ENCODE measurements at places on chromosomes 1 and 21.

DNA sequence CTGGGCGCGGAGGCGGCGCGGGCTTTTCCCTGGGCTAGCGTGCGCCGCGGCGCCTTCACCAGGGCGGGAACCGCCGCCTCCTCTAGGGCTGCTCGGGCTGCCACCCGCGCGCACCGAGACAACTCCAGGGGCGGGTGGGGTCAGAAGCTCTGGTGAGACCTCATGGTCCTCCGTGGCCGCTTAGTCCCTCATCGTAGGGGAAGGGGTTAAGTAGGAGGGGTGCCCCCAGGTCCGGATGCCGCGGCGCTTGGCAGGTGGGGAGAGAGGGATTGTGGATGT lies 559 bp downstream of the SERTAD4 start:
- DNase-seq = no peak

- no peak for DNase-seq
These were observed 27.8 kb downstream of the NTPCR start for GRCh38 chr1:232978091-232978634.

GRCh38 chr1:100481303-100481702 lies 56.6 kb upstream of the GPR88 start:
- no peak for DNase-seq

DNA sequence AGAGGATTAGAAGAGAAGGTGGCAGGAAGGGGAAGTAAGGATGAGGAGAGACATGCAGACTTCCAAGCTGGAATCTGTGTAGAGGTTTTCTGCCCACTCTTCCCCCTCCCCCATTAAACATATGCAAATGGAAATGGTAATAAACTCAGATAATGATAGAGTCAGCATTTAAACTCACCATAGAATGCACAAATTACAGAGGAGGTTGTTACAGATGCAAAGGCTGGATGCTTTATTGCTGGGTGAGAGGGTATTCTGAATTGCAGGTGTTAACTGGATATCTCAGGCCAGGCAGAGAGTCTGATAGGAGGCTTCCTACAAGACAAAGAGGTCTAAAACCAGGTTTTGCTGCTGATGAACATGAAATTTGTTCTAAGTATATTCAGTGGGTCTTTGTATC lies 372.5 kb downstream of the SEC16B start:
- no peak for DNase-seq

DNA sequence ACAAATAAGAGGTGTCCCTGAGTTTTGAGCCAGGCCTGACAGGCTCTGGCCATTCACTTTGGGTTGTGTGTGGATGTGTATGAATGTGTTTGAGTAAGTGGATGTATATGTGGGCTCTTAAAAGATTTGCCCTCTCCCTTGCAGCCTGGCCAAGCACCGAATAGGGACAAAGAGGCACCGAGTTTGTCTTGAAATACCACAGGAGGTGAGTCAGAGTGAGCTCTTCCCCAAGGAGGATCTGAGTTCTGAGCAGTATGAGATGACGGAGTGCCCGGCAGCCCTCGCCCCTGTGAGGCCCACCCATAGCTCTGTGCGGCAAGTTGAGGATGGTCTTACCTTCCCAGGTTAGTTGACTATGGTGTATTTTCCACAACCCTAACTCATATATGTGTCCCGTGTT lies 19.0 kb downstream of the KDM4A start:
- no peak for DNase-seq

DNA sequence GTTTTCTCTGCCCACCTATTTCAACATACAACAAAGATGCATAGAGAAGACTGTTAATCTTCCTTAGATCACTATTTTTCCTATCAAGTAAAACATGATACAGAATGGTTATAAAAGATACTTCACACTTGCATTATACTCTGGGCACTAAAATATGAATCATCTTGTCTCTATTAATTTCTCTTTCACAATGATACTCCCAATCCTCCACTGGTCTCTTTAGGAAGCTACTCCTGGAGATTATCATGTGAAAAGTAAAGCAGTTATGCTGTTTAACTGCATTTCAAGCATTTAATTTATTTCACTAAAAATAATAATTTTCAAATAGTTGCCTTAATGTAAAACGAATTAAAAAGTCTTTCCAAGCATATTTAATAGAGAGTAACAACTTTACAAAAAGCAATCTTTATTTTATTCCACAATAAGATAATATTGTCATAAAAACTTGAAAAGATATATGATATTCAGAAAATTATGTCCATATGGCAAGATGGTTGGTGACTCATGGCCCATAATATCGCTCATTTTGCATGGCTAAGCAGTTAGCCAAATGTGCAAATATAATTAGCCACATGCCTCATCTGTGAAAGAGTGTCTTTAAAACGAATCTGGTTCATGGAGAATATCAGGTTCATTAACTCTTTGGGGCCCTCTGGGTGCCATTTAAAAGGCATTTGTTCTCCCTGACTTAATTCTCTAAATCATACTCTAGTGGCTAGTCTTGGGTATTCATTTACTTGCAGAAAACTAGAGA lies 1569.0 kb upstream of the B3GALT2 start:
- DNase-seq = no peak

DNA sequence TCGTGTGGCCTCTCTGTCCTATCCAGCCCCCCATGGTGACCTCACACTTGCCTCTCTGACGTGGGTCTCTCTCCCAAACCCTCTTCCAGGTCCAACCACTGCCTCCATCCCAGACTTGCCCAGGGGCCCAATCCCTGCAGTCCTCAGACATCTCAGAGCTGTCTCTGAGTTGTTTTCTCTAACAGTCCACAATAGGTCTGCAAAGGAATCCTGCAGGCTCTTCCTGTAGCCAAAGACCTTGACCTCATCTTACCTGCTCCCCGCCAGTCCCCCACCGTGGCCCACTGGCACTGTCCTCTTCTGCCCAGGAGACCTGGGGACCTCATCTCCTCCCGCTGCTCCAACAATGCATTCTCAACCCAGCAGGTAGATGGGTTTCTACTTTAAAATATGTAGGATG lies 10.0 kb downstream of the RNF187 start:
- no peak for DNase-seq

- DNase-seq = no peak
These were observed 201.0 kb downstream of the LYPLAL1 start for GRCh38 chr1:219374636-219375035.

DNA sequence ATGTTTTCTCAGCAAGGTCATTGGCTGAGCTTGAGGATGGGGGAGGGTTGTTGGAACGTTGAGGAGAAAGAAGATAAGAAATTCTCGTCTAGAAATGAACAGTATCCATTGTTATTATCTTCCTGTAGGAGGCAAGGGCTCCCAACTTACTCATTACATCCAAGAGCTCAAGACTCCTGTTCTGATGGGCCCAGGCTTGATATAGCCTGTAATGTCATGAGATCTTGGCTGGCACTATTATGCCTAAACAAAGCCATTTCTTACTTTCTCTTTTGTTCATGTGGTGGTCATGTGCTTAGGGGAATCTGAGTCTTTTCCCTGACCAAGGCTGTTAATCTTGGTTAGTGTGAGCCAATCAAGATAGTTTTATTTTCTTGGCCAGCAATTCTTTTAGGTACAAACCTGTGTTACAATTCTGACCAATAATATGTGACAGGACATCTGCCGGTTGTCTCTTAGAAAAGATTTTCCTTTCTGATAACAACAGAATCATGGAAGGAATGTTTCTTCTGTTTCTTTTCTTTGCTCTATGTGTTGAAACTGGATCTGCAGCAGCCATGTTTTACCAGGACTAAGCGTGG lies 15.2 kb upstream of the IGSF3 start:
- no peak for DNase-seq

GRCh38 chr1:214939180-214939579 lies 143.4 kb upstream of the KCNK2 start:
- DNase-seq = no peak

- DNase-seq = peak; percentile 95
These were observed 2.6 kb upstream of the IRF2BP2 start for GRCh38 chr1:234612352-234613127.

DNA sequence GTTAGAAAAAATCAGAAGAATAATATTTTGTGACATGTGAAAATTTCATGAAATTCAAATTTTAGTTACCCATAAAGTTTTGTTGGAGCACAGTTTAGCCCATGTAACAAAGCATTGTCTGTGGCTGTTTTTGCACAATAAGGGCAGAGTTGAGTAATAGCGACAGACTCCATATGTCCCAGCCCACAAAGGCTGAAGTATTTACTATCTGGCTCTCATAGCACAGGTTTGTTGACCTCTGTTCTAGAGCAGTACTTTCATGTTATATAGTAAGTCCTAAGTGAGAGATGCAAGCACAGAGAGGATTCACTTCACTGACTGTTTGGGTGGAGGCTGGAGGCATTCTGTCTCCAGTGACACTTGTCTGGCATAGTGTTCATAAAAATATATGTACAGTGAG lies 6.8 kb downstream of the LAMC1 start:
- no peak for DNase-seq

- DNase-seq = peak; percentile 78
These were observed at the start of gene SV2A for GRCh38 chr1:149917571-149918144. TSS of gene SV2A (minus strand) at chr1:149917844. CDS start at chr1:149913840, 4,004 bp downstream.

DNA sequence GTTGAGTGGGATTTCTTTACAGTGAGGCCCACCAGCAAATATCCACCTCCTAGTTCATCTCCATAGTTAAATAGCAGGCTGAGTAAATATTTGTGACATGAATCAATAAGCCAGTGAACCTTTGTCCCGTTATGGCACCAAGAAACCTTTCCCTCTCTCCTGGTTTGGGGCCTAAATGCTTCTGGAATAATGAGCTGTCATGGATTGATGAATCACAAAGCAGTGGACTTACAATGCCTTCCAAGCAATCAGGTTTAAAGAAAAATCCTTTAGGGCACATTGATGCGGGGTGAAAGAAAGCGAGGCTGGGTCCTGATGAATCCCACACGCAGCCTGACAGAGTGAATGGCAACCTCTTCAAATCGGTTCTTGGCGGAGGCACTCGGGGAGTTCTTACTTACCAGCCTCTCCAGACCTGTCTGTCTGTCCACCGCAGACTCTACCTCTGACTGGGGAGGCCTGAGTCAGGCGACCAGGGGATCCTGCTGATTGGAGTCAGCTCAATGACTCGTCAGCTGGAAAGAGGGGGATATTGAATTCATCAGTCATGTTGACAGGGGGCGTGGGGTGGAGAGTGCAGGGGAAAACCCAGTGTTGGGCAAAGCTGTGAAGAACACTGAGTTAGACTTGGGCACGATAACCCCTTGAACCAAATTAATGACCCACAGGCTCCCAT lies 247.3 kb downstream of the PLPP3 start:
- DNase-seq = no peak

GRCh38 chr1:100448366-100448765 lies 89.6 kb upstream of the GPR88 start:
- DNase-seq = no peak

GRCh38 chr21:20999659-21000058 lies 1.4 kb downstream of the NCAM2 start:
- peak; percentile 60 for DNase-seq

DNA sequence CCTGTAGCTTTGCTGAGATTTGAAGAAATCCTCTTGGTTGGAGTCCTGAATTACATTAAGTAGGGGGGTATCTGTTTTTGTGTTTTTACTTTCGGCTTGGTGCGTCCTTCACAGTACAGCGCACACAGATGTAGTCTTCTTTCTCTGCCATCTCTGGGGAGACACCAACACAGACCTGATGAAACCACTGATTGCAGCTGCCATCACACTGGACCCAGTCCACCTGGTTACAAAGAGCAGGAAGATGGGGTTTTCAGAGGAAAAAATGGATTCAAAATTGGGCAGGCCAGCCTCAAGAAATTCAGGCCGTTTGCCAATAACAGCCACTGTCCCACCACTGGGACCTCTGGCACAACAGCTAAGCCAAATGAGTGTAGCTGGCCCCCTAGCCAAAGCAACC lies 18.7 kb upstream of the SYT2 start:
- no peak for DNase-seq

DNA sequence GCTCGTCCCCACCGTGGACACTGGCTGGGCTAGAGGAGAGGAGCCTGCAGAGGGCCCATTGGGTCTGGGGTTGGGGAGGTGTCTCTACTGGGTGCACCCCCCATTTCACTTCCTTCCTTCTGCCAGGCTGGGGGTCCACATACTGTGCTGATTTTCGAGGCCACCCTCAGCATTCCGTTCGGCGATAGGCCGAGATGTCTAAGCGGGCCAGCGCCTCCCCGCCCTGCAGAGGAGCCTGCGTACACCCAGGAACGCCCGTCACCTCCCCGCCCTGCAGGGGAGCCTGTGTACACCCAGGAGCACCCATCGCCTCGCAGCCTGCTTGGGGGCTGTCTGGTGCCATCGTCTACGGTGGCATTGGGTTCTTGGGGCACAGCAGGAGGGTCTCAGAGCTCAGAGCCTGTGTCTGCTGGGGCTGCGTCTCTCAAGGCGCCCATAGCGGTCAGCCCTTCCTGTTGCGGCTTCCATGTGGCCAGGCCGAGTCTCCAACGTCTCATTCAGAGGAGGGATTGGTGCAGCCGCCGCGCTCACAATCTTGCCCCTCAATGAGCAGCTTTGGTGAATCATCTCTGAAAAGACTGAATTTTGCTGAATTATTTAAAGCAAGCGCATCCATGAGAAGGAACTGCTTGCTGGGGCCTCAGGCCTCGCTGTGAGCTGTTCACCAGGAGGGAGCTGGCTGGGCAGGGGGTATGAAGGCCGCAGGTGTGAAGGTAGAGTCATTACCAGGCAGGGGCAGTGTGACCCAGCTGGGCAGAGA lies 30.7 kb upstream of the AGPAT3 start:
- no peak for DNase-seq

- no peak for DNase-seq
These were observed 225.4 kb downstream of the FOXD2 start for GRCh38 chr1:47663286-47663685.

GRCh38 chr1:181392613-181393220 lies 90.6 kb upstream of the CACNA1E start:
- no peak for DNase-seq

DNA sequence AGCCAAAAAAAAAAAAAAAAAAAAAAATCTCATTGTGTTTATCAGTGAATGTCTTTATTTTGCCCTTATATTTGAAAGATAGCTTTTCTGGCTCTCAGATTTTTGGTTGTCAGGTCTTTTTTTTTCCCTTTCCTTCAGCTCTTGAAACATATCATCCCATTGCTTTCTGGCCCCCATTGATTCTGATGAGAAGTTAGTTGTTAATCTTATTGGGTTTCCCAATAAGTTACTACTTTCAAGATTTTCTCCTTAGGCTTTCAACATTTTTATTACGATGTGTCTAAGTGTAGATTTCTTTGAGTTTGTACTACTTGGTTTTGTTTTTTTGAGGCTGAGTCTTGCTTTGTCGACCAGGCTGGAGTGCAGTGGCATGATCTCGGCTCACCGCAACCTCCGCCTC lies 14.7 kb upstream of the SOAT1 start:
- DNase-seq = no peak

- DNase-seq = no peak
These were observed 203.0 kb downstream of the TGFB2 start for GRCh38 chr1:218547957-218548730.

GRCh38 chr1:242432491-242433095 lies 91.9 kb downstream of the PLD5 start:
- DNase-seq = no peak

- DNase-seq = no peak
These were observed 5.2 kb downstream of the TNFSF4 start for GRCh38 chr1:173201969-173202368.
